Stimulated activated CD8-positive, alpha-beta memory T cell treated with anti-CD3 and anti-CD28 coated beads, Interleukin-15, amount 100 ng/mL, for 1 hour (primary cell): ENCODE measurements at places on chromosomes 2 and 18.

DNA sequence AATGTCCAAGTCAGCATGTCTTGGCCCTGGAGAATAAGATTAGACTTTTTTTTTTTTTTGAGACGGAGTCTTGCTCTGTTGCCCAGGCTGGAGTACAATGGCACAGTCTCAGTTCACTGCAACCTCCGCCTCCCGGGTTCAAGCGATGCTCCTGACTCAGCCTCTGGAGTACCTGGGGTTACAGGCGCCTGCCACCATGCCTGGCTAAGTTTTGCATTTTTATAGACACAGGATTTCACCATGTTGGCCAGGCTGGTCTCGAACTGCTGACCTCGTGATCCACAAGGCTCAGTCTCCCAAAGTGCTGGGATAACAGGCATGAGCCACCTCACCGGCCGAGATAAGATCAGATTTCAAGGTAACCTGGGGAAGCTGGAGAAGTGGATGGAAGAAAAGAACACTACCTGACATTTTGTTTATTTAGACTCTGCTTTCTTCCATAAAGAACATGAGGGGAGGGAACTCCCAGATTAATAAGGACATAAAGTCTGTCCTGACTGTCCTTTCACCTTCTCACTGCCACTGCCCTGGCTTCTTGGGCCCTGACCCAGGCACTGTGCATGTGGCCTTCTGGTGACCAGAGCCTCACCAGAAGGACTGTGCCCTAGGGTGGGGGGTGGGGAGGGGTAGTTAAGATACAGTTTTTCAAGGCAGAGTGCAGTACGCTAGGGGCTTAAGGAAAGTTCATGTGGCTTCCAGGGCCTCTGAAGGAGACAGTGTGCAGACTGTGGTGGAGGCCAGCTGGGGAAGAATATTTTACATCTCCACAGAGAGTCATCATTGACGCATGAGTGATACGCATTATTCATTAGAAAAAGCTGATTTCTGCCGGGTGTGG, 4.8 kb upstream of the IMPA2 start:
- DNase-seq = no peak

GRCh38 chr2:10169581-10169980, 47.0 kb downstream of the RRM2 start:
- DNase-seq = no peak

DNA sequence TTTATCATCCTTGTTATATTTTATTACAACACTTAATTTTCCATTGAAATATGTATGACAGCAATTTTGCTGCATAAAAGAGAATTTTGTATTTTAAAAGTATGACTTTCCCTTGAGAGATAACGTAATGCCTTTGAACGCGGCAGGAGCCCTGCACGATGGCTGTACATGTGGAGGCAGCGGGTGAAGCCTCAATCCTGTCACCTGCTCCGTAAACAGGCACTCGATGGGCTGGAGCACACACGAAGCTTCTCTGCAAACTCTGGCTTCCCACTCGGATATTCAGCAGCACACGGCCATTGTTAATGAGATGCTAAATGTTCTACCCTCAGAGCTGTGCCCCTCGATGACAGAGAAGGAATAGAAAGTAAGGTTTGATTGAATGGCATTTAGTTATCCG, 184.4 kb downstream of the RTP5 start:
- DNase-seq = no peak

DNA sequence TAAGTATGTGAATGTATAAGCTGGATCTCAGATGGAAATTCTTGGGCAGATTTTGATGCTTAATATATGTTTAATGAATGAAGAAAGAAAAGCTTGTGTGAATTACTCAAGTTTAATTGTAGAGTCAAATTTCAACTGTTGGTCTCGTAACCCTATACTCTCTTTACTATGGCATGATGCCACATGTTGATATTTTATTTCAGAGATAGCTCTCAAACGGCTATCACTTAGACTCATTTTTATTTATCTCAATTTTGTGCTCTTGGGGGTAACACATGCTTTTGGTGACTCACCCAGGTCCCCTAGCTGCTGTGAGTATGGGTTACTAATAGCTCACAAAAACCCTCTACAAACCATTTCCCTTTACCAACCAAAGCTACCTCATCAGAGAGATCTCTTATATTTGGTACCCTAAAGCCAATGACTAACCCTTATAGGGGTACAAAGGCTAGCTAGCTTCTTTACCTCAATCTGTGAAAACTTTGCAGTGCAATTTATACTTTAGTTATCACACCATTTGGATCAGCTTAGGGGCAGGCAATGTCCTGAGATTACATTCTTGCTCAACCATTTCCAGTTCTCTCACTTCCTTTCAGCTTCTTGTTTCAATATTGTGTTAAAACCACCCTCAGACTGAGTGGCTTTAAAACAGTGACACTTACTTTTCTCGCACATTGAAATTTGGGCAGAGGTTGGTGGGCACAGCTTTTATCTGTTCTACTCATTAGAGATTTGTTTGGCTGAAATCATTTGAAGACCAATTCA, 240.3 kb downstream of the CDH7 start:
- DNase-seq = no peak

DNA sequence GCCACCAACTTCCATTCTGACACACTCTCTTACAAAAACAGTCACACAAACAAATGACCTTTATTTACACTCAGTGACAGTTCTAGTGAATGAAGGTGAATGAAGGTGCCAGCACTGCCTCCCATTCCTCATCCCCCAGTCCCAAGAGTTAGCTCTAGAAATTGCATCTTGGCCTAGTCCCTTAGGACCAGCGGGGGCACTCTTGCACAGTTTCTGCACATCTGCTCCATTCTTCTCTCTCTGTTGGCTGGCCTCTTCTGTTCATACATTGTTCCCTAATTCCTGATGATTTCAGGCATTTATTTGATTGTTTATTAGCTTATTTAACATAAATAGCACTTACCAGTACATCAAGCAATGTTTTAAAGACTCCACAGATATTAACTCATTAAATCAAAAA, 30.9 kb downstream of the GAREM1 start:
- DNase-seq = no peak

- no peak for DNase-seq
Observed at GRCh38 chr2:143716522-143716921, 587.3 kb downstream of the ARHGAP15 start.

GRCh38 chr18:10318691-10318970, 135.8 kb upstream of the APCDD1 start:
- DNase-seq = no peak

DNA sequence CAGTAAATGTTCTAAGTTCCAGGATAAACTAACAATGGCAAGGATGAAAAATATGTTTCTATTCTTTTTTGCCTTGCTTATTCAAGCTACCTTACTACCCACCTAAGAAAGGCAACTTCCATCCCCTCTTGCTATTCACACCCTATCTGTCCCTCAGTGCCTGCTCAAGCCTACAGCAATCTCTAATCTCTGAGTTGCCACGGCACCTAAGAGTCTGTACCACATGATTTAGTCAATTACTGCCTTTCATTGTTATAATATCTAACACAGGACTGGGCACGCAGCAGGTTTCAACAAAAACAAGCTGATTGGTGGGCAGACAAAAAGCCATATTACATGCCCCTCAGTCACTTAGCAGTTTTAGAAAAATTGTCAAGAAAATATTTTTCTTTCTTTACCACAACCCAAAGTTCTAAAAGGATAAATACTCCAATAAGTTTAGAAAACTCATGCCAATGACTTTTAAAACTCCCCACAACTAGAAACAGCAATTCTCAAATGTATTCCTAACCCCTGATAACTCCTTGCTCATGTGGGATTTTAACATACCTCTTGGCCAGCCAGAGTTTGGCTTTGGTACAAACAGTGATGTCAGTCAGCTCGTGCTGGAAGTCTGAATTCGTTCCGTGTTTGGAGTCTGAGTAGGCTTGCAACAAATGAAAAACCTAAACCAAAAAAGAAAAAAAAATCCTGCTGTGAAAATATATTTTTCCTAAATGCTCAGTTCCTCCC, 117.3 kb upstream of the ZFP36L2 start:
- DNase-seq = no peak

- no peak for DNase-seq
Observed at GRCh38 chr2:239269173-239269885, 131.5 kb downstream of the HDAC4 start.

GRCh38 chr2:223049356-223049755, 2.6 kb upstream of the KCNE4 start:
- DNase-seq = no peak

DNA sequence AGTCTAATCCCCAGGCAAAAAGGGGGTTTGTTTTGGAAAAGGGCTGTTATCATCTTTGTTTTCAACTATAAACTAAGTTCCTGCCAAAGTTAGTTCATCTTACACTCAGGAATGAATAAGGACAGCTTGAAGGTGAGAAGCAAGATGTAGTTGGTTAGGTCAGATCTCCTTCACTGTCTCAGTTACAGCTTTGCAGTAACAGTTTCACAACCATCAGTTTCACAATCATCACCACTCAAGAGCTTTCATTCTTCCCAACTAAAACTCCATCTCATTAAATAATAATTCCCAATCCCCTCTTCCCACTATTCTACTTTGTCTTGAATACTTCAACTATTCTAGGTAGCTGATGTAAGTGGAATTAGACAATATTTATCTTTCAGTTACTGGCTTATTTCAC, 200.9 kb downstream of the NYAP2 start:
- no peak for DNase-seq

DNA sequence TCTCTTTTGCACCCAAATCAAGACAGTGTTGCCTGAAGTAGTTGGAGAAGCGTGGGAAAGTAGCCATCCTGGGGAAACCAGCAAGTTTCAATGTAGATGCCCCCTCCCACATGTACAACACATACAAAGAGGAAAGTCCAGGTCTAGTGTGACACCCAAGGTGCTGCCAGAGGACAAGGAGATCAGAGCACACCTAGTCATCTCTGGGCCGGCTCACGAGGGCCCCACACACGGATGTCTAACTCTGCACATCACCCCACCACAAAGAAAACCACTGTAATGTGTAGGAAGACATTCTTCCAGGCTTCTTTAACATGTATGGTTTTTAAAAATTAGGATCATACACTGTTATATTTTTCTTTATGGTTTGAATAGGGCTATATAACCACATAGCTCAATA, 21.6 kb downstream of the PARD6G start:
- DNase-seq = no peak

DNA sequence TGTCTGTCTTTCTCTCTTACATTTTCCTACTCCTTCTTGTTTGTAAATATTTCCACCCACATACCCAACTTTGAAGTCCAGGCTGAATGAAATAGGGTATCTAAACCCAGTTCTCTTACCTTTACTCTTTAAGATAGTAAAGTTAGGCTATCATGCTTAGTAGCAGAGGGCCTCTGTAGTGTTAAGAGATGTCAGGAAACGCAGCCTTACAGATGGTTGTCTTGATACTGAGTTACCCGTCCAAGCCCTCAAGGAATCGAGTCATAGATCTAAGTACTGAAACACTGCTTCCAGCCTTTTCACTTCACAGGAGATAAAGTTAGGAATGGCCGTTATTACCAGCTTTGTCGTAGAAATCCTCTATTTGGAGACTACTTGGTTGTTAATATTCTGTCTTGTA, 24.3 kb downstream of the MRPS9 start:
- DNase-seq = no peak

DNA sequence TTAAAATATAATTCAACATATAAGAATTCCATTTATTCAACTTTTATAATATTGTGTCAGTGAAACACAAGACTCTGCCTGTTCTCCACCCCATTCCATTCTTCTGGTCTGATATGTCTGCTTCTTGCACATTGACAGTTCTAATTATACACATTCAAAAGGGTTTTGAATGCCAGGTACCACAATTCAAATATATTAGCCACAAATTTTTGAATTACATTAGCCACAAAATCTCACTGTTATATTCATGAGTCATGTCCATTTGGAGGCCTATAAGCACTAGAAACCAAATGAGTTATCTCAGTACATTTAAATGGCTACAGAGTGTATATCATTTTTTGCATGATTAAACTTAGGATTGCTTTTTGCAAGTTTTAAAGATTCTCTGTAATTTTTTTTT, 72.1 kb downstream of the CCDC150 start:
- DNase-seq = no peak

DNA sequence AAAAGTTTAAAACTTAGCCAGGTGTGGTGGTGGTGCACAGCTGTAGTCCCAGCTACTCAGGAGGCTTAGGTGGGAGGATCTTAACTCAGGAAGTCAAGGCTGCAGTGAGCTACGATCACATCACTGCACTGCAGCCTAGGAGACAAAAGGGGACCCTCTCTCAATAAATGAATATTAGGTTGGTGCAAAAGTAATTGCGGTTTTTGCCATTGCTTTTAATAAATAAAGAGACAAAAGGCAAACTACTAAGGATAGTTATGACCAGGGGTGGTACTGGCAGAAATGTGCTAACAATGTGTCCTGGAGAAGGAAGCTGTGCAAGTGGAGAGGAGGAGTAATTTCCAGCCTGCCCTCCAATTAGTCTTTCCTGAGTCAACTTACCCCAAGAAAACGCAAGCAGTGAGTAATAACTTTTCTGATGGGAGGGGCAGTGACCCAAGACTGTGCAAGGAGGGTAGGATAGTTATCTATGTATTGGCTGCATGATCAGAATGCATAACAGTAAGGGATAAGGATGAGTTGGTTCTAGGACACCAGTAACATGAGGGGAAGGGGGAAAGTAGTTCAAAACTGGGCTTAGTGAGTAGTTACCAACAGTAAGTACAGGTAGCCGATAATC, 1.5 kb downstream of the EXOC6B start:
- DNase-seq = no peak

- no peak for DNase-seq
Observed at GRCh38 chr2:150811259-150811855, 323.9 kb upstream of the RND3 start.

DNA sequence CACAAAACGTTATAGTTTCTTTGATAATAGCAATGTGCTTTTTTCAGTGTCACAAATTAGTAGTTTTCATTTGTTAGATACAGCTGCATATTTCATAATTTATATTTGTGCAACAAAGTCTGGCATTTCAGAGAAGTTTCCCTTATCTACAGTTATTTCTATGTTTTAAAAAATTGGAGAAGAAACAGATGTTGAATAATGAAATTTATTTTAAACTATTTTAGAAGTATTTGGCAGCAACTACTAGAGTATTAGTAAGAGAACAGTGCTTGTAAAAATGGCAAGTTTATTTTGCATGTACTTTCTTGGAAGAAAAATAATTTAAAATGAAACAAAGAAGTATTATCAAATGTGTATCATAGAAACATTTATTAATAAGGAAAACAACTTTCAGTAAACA, 68.6 kb upstream of the COL5A2 start:
- DNase-seq = no peak

- DNase-seq = peak; percentile 18
Observed at GRCh38 chr2:44358503-44358902, 2.8 kb downstream of the PREPL start.
